Muscle of leg (tissue), 16 donors: ENCODE measurements at places on chromosomes 6 and 20.

- peak; percentile 64 for DNase-seq
These were observed 87.6 kb downstream of the BTBD9 start for GRCh38 chr6:38552121-38552520.

DNA sequence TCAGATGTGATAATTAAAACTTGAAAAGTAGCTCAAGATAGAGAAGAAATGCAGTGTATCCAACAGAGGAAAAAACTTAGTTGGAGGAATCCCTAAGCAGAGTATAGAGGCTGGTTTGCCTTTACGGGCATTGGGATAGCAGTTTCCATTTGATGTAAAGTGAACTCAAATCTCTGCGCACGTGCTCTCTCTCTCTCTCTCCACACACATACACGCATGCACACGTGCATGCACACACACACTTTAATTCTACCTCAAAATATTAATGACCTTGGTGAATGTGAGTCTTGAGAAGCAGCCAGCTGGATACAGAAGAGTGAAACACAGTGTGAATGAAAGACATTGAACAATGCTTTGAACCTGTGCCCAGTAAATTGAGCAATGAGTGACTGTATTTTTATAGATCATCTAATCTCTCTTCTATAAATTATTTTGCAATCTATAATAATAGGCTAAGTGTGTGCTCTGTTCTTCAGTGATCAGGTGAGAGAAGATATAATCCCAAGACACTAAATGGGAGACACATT, 247.7 kb upstream of the FAM83B start:
- DNase-seq = no peak

DNA sequence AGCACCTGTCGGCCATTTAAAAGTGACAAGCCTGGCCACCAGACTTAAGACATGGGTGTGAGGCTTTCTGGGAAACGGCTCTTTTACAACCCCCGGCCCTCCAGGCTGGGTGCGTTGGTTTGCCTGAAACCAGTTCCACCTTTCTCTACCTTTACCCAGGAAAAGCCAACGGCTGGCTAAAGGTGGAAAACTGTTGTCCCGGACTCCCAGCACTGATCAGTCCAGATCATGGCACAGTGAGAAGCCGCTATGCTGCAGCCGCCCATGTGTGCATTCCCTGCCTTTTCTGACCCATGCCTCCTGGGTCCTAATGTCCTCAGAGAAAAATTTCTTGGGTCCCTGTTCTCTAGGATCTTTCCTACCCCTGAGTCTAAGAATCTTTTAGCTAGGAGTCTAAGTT, 655.7 kb upstream of the HS3ST5 start:
- DNase-seq = no peak

GRCh38 chr20:25281541-25281991, 33.7 kb downstream of the PYGB start:
- DNase-seq = peak; percentile 63
